ENCODE measurements at places on chromosomes 2 and 18.

DNA sequence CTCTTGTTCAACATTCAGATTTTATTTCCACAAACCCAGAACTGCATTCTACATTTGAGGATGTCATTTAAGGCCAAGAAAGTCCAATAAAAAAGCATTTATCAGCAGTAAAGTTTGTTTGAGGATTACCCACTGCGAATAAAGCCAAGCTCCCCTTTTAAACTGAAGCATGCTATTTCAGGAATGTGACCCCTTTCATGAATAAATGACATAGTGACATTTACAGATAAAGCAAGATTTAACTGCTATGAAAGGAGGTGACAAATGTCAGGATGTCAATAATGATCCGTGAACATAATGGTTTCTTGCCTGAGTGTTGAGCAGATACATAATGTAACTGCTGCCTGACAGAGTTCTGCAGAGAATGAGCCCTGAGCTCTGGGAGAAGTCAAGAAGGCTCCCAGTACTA, 146.3 kb downstream of the TDRD15 start:
- DNase-seq = no peak

DNA sequence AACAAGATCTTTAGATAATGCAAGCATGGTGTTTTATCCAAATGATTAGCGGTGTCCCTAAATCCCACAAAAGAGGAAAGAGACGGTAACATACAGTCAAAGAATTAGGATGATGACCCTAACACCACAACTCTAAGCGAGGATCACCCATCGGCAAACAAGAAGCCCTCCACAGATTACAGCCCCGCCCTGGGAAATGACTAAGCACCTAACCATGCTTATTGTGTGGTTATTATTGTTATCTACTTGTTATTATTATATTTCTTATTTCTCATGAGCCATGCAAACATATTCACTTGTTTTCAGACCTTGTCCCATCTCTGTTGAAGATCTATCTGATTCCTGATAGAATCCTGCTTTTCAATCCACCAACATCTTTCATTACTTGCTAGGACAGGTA, 651.3 kb downstream of the NYAP2 start:
- DNase-seq = no peak

DNA sequence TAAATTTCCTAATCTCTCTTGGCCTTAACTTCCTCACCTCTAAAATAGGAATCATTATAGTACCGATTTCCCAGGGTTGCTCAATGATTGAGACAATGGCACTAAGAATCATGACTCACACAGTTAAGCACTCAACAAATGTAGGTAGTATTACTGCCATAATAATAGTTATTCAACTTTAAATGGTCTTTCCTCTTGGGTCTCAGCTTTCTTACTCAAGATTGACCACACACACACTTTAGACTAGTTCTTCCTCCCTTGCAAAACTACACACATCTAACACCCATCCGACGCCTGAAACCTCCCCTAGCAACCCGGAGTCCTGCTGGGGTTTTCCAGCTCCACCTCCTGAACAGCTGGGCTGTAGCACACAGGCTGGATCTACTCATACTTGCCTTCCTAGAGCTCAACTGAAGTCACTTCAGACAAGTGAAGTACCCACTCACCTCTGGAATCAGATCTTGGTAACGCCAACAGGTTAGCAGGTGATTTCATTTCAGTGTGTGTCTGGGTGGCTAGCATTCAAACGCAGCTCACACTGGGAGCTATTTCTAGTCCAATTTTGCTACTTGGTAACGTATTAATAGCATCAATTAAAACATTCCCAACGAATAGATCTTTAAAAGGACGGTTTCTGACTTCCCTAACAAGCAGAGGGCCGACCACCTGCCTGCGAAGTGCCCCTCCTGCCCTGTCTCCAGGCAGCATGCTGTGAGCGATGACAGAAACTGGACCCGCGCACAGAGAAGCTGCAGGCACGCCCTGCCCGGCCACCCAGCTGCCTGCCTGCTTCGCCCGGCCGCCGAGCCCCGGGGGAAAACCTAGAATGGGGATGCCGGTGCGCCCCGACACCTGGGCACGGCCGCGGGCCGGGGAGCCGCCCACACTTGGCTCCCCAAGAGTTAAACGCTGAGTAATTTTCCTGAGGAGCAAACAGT, 1.1 kb downstream of the UXS1 start:
- no peak for DNase-seq

DNA sequence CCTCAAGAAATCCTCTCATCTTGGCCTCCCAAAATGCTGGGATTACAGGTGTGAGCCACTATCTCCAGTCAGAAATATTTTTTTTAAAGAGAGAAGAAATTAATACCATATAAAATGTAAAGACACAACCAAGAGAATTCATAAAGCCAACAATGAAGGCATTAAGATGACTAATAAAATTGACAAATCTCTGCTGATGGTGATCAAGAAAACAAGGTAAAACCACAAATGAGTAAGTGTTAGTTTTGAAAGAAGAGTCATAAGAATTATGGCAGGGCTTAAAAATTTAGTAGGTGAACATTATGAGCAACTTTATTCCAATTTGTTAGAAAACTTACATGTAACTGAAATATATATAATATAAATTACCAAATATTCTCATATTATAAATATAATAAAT, 752.8 kb upstream of the CELF4 start:
- DNase-seq = no peak

GRCh38 chr2:65000644-65001043, 11.4 kb downstream of the SLC1A4 start:
- DNase-seq = no peak

GRCh38 chr18:36833120-36833519, 4.2 kb downstream of the KIAA1328 start:
- DNase-seq = no peak

DNA sequence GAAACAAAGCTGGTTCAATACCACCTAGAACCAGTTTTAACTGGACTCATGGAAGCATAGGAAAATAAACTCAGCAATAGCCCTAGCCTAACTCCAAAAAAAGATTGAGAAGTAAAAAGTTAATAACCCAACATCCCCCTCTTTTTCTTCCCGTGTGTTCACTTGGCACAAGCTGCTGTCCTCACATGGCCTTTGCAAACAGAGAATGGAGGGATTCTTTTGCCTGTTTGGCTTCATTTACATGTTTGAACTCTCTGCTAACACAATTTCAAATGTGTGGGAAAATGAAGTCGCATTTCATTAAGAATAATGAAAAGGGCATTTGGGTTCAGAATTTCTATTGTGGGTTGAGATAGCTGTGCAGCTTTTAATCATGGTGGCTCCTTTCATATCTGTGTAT, 589.2 kb upstream of the LRRTM1 start:
- DNase-seq = no peak

DNA sequence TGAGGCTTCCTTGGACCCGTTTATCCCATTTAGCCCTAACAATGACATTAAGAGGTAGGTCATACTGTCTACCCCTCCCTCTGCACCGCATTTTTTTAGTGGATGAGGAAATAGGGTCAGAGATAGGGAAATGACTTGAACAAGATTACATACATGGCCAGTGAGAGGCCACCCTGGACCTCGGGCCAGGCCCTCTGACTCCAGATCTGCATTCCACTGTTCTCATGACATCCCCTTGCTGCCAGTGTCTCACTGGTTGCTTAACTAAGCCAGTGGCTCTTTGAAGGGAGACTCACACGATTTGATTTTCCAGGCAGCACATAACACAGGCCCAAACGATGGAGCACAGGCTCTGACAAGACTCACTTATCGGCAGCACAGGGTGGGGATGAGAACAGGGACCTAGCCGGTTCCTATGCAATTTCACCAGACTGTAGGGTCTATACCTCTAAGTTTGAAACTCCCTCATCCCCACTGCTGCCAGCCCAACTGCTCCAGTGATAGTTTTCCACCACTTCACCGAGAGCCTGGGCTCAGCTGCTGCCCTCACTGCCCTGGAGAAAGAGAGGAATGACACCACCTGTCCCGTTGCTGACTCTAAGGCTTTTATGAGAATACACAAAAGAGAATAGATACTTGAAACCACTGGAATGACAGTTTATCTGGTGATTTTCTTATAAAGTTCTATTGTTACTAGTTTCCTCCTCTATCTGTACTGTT, 82.5 kb downstream of the TMEM247 start:
- no peak for DNase-seq

GRCh38 chr2:71602581-71602980, 149.2 kb downstream of the DYSF start:
- no peak for DNase-seq

DNA sequence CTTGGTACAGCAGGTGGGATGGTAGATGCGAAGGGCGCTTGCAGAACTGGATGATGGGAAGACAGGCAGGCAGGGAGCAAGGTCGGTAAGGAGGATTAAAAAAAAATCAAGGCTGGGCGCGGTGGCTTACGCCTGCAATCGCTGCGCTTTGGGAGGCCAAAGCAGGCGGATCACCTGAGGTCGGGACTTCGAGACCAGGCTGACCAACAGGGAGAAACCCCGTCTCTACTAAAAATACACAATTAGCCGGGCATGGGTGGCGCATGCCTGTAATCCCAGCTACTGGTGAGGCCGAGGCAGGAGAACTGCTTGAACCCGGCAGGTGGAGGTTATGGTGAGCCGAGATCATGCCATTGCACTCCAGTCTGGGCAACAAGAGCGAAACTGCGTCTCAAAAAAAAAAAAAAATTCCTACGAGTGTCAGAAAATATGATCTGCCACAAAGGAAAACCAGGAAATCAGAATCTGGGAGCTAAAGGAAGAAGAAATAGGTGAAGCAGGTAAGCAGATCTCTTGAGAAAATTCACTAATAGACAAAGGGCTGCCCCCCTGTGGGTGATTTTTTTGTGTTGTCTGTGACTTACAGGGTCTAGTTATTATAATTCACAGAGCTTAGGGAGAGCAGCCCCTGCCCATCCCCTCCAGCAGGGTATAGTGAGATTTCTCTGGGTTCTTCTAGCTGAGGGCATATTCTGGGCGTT, 46.2 kb downstream of the C2orf42 start:
- no peak for DNase-seq

DNA sequence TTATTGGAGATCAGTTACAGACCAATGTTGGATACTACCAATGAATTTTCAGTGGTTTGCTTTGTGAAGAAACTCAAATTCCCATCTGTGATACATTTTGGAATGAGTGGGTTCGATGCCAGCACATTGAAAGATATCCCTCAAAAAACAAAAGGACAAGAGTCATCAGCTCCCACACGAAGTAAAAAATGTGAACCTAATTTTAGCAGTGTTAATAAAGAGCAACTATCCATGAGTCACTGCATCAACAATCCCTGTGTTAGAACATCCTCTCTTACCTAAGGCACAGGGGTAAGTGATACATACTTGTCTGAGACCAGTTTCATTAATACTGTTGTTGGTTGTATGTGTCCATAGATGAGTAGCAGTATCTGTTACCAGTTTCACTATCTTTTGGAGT, 551.8 kb upstream of the SOX11 start:
- DNase-seq = no peak

DNA sequence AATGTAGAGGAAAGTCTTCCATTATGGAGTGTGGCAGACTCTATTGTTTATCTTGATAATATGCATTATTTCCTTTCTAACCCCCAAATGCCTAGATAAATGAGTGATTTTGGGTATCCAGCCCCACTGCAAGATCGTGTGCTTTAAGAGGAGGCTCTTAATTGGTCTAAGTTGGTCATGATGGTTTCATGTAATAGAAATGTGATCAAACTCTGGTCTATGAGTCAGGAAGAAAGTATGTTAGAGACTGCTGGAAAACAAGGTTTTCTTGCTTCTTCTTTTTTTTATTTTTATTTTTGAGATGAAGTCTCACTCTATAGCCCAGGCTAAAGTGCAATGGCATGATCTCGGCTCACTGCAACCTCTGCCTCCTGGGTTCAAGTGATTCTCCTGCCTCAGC, 344.5 kb upstream of the TNP1 start:
- no peak for DNase-seq

- no peak for DNase-seq
Observed at GRCh38 chr2:239110595-239111048, 262.7 kb downstream of the TWIST2 start.

- no peak for DNase-seq
Observed at GRCh38 chr2:118584062-118584749, 263.2 kb downstream of the EN1 start.

DNA sequence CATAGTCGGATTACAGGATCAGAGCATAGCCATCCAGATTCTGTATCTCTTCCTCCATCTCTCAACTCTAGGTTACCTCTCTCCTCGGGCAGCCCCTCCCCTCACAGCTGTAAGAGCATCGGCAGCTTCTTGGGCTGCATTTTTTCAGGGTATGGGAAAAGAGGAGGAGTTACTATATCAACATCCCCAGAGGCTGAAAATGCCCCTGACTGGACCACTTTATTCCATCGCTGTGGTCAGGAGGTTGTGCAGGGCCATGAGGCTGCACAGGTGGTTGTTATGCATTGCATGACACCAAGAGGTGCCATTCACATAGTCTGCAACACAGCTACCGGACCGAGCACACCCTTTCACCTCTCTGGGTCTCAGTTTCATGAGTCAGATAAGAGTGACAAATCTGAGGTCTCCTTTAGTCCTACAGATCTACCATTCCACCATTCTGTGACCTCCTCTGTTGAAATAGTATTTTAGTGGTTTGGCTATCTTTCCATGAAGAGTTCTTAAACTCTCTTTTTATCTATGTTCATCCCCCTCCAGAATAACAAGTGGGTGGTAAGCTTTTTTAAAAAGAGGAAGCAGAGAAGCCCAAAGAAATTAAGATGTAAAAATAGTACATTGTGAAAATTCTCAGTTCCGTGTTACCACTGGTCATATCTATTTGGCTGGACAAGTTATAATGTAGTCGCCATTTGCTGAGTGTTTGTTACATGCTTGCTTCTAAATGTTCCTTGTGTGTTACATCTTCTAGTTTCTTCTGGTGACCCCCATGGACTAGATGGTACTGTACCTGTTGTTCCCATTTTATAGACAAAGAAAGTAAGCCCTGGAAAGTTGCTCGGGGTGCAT, 56.6 kb upstream of the SLC1A4 start:
- DNase-seq = no peak

DNA sequence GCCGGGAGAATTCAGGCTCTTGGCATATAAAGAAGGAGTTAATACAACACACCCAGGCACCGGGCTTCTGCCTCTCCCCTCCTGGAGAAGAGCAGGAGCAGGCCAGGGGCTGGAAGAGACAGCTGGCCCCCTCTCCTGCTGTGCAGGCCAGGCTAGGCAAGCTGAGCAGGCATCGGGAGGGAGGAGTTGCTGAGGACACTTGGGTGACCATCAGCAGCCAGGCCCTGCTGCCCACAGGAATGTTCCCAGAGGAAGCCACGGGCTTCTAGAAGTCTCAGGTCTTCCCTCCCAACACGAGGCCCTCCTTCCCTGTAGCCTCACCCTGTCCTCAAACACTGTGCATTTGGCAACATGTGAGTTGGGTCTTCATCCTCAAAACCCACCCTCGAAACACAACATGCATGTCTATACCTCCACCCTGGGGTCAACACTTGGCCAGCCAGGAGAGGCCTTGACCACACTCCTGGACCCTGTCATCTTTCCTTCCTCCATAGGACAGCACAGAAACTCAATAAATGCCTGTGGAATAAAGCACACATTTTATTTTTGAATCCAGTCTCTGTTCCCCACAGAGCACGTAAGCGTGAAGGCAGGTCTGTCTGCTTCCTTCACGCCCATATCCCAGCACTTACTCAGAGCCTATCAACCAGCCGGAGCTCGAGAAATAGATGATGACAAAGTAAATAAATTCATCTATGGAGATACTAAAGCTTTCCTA, 433.8 kb upstream of the ID2 start:
- DNase-seq = no peak
